ENCODE measurements at places on chromosomes 4 and X. TPM values are rescaled to one million over a fixed set of nuclear protein-coding genes. Genes with fewer than 3 reads are reported as not detected.

The GPAT3 gene
- polyA plus RNA-seq: 9.5 TPM

DNA sequence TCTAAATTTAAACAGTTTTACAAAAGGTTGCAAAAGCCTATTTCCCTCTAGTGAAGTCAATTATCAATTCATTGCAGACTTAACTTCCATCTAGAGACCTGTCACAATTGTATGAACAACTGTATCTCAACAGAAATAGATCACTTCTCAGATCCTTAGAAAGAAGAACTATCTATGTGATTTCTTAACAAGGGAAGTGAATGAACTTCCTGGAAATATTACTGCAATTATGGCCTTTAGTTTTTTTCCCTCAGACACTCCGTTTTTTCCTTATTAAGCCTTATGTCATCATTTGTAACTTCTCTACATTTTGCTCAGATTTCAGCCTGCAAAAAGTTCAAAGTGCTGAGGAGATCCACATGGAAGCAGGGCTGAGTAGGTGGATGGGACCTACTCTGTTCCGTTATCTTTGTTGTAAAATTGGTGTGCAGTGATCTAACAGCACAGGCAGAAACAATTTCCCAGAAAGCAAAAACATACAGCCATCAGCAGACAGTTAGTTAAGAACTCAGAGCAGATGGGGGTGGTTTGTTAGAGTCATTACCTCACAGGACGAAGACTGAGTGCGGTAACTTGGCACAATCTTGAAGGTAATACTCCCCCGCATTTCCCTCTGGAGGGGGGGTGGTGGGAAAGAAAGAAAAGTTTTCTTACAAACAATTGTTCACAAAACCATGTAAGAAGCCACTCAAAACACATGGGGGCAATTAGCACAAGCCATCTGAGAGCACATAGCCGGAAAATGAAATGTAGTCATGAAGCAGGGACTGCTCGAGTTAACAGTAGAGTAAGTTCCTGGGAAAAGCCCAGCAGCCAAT lies 112.3 kb downstream of the NYX start:
- DNase-seq: no peak

DNA sequence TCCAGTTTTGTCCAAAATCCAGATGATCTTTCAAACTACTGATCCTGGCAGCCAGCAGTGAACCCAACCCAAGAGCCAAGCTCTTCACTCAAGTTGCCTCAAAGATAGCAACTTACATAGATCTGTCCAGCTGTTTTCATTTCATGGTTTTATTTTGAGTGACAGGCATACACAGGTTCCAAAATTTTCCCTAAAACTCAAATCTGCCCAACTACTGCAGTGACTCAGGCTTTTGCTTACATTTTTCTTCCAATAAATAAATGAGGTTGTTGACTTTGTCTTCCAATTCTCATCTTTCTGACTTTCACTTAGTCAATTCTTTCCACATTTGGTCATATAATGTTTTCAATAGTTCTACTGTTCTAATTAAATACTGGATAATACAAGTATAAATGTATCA lies 158.8 kb downstream of the TECRL start:
- DNase-seq: no peak

DNA sequence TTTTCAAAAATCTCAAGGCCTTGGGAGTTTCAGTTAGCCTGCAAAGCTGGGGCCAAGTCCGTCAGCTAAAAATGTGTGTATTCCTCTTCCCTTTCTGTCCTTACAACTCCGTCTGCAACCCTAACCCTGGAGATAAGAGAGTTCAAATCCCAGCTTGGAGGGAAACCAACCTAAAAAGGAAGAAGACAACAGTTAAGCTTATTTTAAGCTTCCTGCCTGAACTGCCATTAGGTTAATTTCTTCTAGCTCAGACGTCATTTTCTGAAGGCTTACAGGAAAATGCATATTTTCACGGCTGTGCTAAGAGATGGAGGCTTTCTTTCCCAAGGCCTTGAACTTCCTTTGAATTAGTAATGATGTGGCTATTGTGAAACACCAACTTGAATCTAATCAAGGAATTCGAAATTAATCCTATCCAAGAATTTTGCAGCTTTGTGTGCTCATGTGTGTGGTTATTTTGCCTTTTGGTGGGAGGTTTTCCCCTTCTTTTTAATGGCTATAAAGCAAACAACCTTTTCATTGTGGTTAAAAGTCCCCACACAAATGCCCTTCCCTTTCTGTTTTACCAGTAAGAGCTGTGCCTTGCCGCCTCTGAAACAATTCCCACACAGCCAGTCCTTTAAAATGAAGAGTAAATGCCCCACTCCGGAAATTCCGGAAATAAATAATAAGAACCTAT lies 103.5 kb downstream of the IRF2 start:
- DNase-seq: no peak

DNA sequence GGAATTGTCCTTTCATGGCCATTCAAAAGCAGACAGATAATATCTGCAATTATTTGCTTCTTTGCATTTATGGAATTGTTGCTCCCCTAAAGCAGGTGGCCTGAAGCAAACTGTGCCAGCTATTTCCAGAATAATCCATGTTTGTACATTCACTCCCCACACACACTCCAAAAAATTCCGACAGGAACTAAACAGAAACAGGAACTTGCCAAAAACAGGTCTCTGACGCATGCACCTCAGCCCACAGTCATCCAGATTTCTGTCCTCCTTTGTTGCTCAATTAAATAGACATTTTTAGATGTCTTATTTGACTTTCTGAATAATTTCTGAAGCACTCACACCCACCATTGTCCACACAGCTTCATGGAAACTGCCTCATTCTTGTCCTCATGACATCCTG lies 71.5 kb upstream of the EDNRA start:
- no peak for DNase-seq

- no peak for DNase-seq
Observed at GRCh38 chr4:56185901-56186300, 201.4 kb downstream of the AASDH start.
